ENCODE measurements at places on chromosomes 5 and 9.

DNA sequence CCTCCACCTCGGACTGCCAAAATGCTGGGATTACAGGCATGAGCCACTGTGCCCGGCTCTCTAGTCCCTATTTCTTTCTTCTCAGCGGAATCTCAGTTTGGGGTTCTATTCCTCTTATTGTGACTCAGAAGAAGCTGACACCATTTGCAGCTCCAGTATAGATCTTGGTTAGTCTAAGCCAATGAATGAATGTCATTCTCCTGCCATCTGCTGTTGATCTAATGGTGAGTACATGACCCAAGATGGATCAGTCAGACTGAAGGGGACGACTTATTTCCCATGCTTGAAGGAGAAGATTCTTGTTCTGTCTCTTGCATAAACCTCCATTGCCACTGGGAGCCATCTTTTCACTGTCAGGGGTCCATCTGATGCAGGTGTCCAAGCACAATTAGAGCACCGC is 76.0 kb upstream of the KLF9 start:
- no peak for DNase-seq

DNA sequence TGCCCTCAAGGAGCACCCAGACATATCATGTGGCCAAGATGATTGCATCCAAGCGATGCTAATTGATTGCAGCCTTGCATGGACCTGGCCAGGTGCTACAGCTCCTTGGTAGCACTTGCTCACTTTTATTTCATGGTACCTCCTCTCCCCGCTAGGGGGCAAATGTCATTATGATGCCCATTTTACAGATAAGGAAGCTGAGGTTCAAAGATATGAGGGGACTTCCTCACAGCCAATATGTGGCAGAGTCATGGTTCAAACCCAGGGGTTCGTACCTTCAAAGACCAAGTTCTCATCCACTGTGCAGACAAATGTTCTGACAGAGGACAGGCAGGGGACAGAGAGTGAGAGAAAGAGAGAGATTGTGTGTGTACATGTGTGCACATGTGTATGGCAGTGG is 21.9 kb upstream of the KCNMB1 start:
- DNase-seq, result no peak

- no peak for DNase-seq
Observed at GRCh38 chr9:15386465-15386864, 36.2 kb upstream of the SNAPC3 start.

DNA sequence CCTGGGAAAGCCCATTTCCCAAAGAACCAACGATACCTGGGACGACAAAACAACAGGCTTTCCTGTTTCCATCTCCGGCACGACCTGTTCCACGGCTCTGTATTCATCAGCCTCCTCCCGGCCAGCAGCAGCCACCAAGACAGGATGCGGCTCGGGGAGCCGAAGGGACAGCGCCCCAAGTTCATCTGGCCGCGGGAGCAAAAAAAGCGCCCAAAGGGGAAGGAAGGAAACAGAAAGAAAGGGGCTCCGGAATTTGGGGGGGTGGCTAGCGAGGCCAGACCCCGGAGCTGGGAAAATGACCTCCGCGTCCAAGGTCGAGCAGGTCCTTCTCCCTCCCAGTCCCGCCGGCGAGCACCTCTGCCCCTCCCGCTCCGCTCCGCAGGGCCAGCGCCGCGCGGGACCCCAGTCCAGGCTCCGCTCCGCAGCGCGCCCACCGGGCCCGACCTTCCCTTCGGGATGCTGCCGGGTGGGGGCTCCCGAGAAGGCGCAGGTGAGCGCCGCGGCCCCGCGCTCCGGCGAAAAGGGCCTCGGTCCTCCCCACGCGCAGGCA is 608 bp downstream of the ELOVL7 start:
- DNase-seq, result no peak

DNA sequence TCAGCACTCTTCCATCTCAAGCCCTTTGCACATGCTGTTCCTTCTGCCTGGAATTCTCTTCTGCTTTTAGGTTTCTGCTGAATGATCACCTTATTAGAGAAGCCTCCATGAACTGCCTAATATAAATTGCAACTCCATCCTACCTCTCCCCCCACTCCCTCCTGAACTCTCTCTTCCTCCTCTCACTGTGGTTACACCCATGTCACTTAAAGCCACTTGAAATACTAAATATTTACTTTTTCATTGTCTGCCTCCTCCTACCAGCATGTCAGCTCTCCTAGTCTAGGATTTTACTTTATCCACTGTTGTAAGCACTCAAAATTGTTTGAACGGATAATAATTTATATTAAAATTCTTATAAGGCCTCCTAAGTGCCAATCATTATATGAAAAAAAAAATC is 43.8 kb downstream of the ACTL7B start:
- DNase-seq, result no peak

DNA sequence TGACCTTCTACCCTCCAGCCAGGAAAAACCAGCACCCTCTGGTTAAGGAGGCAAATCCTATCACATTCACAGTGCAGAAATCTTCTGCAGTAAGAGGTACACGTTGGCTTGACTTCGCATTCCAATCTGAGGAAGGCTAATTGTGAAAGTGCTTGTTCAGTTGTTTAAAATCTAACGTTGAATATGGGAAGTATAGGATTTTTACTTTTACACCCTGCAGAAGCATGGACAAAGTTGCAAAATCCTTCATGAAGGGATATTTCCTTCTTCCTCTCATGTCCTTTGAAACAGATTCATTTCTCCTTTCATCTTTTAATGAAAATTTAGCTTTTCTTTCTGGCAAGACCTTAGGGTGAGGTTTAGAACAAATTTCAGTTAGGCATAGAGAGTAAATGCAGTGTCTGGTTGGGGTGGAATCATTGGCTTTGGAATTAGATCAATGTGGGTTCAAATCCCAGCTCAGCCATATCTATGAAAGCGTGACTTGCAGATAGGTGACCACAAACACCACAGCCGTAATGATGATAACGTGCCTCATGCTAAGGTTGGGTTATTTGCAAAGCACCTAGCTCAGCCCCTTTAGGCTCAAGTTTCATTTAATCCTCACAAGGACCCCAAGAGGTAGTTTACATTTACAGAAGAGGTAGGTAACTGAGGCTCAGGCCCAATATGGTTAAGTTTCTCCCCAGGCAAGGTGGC is 42.2 kb upstream of the C5orf58 start:
- no peak for DNase-seq

GRCh38 chr5:72598401-72599064 is 91.3 kb upstream of the ZNF366 start:
- DNase-seq, result no peak

DNA sequence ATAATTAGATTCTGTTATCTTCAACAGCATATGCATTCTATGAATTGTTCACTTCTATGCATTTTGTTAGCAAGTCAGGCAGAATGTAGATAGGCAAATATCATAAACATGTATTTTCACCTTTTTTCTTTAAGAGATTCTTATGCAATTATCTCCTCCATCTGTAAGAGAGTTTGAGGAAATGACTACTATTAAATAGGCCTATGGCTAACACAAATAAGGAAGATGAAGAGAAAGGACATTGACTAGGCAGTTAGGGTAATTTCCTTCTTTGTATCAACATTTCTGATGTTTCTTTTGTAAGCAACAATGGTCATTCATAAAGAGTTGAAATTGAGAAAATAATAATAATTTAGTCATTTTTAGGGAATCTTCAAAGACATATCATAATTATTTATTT is 145.2 kb upstream of the CDH12 start:
- no peak for DNase-seq

DNA sequence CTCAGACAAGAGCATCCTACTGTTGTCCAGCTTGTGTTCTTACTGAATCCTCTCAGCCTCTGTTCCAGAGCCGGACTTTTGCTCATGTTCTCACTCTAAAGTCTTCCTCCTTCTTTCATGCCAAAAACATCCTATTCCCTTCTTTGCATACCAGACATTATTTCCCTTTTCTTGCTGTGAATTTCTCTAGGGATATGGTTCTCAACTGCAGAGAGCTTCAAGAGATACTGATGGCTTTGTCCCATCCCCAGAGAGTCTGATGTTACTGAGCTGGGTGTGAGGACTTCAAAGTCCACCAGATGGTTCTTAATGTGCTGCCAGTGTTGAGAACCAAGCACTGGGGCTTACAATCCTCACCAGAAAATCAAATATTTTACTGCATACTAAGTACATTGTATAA is 98.6 kb upstream of the FER start:
- DNase-seq, result no peak

DNA sequence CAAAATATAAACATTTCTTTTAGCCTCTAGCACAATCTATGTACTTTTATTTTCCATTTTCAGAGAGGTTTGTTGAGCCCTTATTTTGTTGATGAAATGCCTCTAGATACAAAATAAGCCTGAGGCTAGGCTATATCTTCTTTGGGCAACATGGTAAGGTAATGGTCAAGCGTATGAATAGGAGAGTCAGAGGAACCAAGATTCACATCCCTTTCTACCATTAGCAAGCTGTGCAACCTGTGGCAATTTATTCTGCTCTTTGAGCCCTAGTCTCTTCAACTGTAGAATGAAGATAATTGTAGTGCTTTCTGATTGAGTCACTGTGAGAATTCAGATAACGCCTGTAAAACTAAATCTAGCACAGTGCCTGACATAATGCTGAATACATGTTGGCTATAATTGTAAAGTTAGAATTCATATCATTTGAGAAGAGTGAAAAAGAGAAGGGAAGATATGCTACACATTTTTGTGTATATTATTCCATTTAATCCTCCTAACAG is 412.5 kb downstream of the CCDC171 start:
- DNase-seq, result no peak

GRCh38 chr5:74950836-74951515 is 84.8 kb upstream of the FAM169A start:
- DNase-seq, result no peak

DNA sequence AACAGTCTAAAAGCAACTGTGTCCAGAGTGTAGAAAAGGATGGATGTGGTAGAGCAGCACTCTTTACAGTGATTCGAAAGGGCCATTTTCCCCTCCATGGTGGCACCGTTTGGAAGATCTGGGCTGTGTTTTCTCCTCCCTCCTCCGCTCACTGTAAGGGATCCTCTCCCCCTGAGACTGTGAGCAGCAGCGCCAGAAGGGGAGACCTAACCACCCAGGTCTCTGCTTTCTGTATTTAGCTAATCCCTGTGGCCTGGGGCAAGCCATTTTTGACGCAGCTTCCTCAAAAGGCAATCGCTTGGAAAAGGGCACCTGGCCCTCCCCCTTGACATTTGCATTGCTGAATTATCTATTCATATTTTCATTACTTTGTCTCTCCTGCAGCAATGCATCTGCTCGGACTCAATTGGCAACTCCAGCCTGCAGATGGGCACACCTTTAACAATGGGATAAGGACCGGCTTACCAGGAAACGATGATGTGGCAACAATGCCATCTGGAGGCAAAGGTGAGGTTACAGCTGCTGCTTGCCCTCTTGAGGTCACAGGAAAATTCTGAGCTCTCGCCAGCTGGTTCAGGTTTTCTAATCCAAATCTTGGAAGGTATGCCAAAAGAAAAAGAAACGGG is 244.3 kb upstream of the WWC1 start:
- no peak for DNase-seq

- DNase-seq, result no peak
Observed at GRCh38 chr9:125694478-125694877, 12.5 kb downstream of the MAPKAP1 start.

- DNase-seq, result no peak
Observed at GRCh38 chr5:177427211-177427822, 841 bp downstream of the GRK6 start.

GRCh38 chr5:41954286-41954685 is 29.2 kb downstream of the FBXO4 start:
- DNase-seq, result no peak

- no peak for DNase-seq
Observed at GRCh38 chr9:106954558-106954957, 91.6 kb downstream of the ZNF462 start.

DNA sequence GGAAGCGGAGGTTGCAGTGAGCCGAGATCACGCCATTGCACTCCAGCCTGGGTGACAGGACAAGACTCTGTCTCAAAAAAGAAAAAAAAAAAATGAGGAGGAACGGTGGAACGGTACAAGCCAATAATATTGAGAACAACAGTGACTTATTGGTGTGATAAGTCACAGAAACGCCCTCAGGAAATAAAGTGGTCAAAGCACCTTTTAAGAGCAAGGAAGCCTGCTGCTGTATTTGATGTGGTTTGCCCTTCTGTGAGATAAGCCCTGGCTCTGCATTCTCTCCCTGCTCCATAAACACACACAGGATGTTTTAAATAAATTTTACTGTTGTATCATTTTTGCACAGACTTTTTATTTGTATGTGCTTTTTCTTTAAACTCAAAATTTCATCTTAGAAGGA is 269.9 kb upstream of the MSX2 start:
- no peak for DNase-seq

DNA sequence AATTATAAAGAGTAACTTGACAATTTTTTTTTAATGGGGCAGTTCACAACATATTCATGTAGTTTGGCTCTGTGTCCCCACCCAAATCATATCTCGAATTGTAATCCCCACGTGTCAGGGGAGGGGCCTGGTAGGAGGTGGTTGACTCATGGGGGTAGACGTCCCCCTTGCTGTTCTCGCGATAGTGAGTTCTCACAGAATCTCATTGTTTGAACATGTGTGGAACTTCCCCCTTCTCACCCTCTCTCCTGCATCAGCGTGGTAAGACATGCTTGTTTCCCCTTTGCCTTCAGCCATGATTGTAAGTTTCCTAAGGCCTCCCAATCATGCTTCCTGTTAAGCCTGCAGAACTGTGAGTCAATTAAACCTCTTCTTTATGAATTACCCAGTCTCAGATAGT is 40.7 kb downstream of the FBXW11 start:
- no peak for DNase-seq

GRCh38 chr5:37888476-37888875 is 48.6 kb upstream of the GDNF start:
- DNase-seq, result no peak

DNA sequence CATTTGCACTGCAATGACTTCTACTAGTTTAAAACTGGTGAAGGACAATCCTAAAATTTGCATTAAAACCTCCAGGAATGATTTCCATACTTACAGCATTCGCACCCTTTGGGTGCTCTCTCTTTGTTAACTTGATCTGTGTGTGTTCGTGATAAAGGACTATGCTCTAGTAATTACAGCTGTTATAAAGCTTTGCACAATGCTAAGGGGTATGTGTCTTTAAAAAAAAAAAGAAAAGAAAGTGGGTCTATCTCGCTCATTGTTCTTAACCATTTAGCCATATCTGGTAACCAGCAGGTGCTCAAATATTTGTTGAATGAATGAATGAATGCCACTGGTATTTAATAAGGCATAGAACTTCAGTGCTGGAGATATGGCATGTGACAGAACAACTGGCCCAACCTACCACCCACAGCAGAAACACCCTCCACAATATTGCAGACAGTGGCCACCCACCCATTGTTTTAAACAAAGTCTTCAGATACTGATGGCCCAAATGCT is 8.7 kb downstream of the TRIM36 start:
- DNase-seq, result no peak

DNA sequence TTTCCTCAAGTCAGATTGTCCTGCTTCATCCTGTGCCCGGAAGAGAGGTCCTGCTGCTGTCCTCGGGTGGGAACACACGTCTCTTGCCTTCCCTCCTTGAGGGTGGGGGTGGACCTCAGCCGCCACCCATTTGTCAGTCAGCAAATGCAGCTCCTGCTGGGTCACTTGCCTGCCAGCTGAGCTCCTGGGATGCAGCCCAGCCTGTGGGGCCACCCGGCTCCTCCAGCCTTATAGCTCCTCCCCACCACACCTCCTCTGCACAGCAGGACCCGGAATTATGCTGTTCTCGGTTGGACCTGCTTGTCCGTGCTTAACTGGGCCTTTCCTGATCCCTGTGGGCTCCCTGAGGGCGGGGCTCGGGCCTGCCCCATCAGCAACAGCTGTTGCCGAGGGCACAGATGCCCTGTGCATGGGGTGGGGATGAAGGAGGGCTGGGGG is 52.7 kb downstream of the RXRA start:
- peak; percentile 63 for DNase-seq
